AG08395 (cell line): ENCODE measurements at places on chromosomes 7 and 10.

GRCh38 chr10:132428486-132428995, 31.5 kb downstream of the PWWP2B start:
- DNase-seq, result no peak

DNA sequence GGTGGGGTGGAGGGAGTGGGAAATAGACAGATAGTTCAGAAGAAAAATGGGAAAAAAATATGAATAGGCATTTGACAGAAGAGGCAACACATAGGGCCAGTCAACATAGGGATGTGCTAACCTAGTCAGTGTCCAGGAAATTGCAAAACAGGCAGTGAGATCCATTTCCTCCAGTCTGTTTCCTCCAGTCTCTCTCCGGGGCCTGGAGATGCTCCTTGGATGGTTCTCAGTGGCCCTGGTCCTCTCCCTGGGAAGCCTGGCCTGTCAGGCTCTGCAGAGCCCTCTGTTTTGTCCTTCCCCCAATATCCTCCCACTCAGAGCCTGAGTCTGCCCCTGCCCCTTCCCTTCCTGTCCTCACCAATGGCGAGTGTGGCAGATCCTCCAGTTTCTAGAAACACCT, 52.6 kb downstream of the SYPL1 start:
- no peak for DNase-seq

- DNase-seq, result no peak
These were observed 225.0 kb downstream of the CACNB2 start for GRCh38 chr10:18364987-18365775.

DNA sequence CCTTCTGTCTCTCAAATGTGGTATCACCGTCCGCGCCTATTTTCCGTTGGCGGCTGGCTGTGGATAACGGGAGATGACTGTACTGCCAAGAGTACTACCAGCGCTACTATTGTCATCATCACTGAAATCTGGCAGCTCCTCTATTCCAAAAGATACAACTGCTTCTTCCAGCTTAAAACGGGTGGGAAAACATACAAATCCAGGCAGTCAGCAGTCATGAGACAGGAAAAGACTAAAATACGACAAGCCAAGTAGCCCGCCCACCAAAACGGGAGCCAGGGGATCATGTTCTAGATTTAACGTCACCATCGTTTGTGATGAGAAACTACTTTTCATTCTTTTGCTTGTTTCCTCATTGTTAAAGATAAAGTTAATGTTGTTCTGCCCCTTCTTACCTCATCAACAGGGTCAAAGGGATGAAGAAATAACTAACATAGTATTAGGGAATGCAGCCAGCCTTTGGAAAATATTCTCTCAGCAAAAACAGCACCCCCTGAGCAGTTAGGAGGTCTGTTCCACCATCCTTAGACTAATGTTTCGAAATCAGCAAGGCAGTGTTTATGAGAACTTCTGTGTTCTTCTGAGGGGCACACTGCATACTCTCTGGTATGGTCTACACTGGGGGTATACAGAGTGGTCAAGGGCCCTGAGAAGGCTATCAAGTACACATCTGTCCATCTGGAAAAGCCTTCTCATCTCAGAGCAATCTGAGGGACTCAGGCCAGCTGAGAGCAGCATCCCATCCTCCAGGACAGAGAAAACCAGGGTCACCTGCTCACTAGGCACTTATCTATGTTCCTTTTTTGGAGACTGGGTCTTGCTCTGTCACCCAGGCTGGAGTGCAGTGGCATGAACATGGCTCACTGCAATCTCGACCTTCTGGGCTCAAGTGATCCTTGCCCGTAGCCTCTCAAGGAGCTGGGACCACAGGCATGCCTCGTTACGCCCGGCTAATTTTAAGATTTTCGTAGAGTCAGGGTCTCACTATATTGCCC, 47.5 kb downstream of the GNA12 start:
- peak; percentile 63 for DNase-seq

DNA sequence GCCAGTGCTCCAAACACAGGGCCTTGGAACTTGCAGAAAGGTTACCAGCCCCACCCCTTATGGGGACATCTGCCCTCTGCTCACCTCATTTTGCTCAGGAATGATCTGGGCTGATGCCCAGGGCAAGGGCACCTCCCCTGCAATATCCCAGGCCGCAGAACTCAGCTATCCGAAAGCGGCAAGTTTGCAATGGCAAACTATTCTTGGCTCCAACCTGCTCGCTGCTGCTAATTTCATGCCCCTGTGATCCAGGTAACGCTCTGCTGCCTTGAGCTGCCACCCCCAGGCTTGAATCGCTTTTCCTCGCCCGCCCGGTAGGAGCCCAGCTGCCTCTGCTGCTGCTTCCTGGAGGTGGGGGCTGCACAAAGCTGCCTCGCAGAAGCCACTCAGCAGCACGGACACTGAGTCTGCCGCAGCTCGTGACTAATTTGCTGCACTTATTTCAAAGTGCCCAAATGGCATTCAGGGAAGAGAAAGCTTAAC, 18.2 kb downstream of the SLC29A3 start:
- no peak for DNase-seq

- no peak for DNase-seq
These were observed 41.3 kb upstream of the ADRA2A start for GRCh38 chr10:111035542-111035941.

DNA sequence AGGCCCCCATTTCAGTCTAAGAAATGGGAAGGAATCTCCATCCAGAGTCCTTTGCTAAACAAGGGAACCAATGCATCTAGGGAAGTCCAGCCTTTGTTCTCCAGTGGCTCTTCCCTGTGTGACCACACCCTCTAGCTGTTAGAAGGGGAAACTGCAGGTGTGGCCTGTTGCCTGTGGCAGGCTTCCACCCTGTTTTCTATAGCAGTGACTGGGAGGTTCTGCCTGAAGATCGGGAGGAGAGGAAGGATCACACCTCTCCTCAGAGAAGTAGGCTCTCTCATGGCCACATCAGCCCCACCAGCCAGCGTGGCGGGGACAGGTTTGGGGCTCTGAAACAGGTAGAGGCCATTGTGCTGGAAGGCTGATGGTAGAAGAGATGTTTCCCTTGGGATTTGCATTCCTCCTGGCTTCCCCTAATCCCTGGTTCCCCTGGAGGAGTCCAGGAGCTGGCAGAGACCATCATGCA, 47.7 kb upstream of the TRIM8 start:
- DNase-seq, result peak; percentile 79

GRCh38 chr7:134374291-134374690, 57.6 kb upstream of the SLC35B4 start:
- no peak for DNase-seq

- no peak for DNase-seq
These were observed 102.0 kb downstream of the WNT2 start for GRCh38 chr7:117220836-117221235.

DNA sequence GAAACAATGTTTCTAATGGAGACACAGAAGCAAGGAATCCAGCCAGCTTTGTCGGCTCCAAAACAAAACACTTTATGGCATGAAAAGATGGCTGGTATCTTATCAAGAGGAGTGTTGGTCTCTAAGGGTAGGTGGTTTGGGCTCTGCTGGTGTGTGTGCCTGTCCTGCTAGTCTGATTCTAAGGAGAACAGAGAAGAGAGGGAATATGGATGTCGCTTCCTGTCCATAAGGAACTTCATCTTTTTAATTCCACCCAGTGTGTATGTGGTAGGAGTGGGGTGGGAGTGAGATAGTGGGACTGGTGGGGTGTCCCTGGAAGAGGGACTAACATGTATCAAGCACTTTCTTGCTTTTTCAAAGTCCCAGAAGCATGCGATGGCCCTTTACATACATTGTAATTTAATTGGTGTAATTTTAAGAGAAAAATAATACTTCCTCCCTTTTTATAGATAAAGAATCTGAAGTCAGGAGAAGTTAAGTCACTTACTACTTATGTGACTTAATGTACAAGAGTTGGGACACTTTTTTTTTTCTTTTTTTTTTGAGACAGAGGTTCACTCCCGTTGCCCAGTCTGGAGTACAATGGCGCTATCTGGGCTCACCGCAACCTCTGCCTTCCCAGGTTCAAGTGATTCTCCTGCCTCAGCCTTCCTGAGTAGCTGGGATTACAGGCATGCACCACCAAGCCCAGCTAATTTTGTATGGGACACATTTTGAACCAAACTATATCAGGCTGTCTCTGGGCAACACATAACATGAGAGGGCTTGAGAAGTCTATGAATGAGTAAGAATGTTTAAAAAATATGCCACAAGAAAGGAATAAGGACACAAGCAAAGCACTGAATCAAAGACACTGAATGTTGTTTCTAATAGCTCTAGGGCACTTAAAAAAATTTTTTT, 18.8 kb downstream of the NT5C3A start:
- DNase-seq, result no peak
